ENCODE measurements at places on chromosomes 2 and 18. TPM values are rescaled to one million over a fixed set of nuclear protein-coding genes. Genes with fewer than 3 reads are reported as not detected.

AOX1 gene
- 2.8 TPM for total RNA-seq

DES gene
- total RNA-seq = not detected

REG3A gene
- total RNA-seq = not detected

SNED1 gene
- 0.84 TPM for total RNA-seq

ERFE gene
- 7.8 TPM for total RNA-seq

MZT2A gene
- 181 TPM for total RNA-seq

DPY30 gene
- total RNA-seq = 115 TPM

SPP2 gene
- not detected for total RNA-seq

ATG9A gene
- 53.2 TPM for total RNA-seq

TMEM163 gene
- 0.13 TPM for total RNA-seq

NEU4 gene
- 0.14 TPM for total RNA-seq

KCNS3 gene
- 1.1 TPM for total RNA-seq

LAMA3 gene
- 38.4 TPM for total RNA-seq

FAM161A gene
- total RNA-seq = 7.2 TPM

NT5C1B gene
- total RNA-seq = not detected

DSEL gene
- 0.29 TPM for total RNA-seq

CCT4 gene
- 322 TPM for total RNA-seq

BMPR2 gene
- total RNA-seq = 10.4 TPM

RFTN2 gene
- total RNA-seq = not detected

HRH4 gene
- total RNA-seq = 0.02 TPM

FBXO41 gene
- total RNA-seq = 6.0 TPM

SOCS6 gene
- total RNA-seq = 31.1 TPM

VAMP5 gene
- 0.15 TPM for total RNA-seq

Data from A549 treated with RU486 at 1 μM for 4 hours (cell line).